ENCODE measurements at places on chromosomes 5 and 9. TPM values are rescaled to one million over a fixed set of nuclear protein-coding genes. Genes with fewer than 3 reads are reported as not detected.

DNA sequence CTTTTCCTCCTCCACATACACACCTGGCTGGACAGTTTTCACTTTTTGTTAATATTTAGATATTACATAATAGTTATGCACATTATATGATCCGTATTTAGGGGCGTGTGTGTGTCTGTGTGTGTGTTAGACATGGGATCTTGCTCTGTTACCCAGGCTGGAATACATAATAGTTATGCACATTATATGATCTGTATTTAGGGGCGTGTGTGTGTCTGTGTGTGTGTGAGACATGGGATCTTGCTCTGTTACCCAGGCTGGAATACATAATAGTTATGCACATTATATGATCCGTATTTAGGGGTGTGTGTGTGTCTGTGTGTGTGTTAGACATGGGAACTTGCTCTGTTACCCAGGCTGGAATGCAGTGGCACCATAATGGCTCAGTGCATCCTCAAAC is 199.0 kb upstream of the OTULINL start:
- H3K27ac ChIP-seq: no peak overlapping the region
- no peaks in the 10 kb centered on the region for H3K27me3 ChIP-seq
- H3K4me3 ChIP-seq: no peak overlapping the region
- H3K4me1 ChIP-seq: peaks cover 3% of the 10 kb centered on the region
- DNase-seq: no peak
- H3K36me3 ChIP-seq: peaks cover 39% of the 10 kb centered on the region

GRCh38 chr5:65062469-65063083 is 293.8 kb downstream of the CWC27 start:
- H3K36me3 ChIP-seq: no peaks in the 10 kb centered on the region
- no peak overlapping the region for H3K27ac ChIP-seq
- H3K27me3 ChIP-seq: no peaks in the 10 kb centered on the region
- no peaks in the 10 kb centered on the region for H3K4me1 ChIP-seq

GRCh38 chr5:34867660-34868059 is 28.7 kb downstream of the TTC23L start:
- no peak for DNase-seq
- no peak overlapping the region for H3K4me3 ChIP-seq
- H3K27me3 ChIP-seq: no peaks in the 10 kb centered on the region
- no peaks in the 10 kb centered on the region for H3K36me3 ChIP-seq
- peaks cover 5% of the 10 kb centered on the region for H3K4me1 ChIP-seq

DNA sequence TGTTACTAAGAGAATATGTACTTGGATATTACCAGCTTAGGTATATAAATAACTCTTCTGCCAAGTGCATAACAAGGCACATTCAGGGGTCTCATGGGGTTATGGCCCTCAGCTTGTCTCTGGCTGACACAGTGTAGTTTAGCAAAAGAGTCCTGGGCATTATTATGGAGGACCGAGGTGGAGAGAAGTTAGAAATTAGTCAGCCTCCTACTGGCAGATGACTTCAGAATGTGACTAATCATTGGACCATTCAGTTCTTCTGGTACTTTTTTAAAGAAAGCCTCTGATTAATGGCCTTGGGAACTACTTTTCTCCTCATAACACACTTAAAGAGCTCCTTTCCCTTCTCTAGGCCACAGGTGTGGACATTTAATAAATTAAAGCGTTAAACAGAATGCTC is 178.9 kb downstream of the SH3GL2 start:
- H3K4me1 ChIP-seq: no peaks in the 10 kb centered on the region
- H3K27ac ChIP-seq: no peak overlapping the region
- no peaks in the 10 kb centered on the region for H3K36me3 ChIP-seq
- H3K4me3 ChIP-seq: no peak overlapping the region
- no peak for DNase-seq

DNA sequence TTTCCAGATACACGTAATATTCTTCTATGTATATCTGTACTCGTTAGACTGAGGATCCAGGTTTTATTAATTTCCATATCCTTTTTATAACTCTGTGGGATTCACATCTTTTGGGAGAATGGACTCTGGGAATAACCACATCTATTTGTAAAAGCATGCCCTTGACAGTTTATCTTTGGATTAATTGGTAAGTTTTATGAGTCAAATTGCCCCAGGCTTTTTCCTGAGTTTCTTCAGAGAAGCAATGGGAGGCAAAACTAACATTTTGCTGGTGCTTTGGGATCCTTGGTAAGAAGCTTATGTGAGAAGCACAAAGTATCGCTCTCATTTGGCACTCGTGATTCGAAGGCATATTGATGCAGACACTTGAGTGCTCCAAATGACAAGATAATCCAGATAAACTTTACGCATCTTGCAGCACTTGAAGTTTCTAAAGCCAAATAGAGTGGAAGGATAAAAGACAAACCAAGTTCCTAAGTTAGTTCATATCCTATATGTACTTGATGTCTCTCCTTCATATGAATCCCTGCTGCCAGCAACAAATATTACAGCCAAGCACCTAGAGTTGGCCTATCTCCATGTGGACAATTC is 324.7 kb downstream of the TLE4 start:
- DNase-seq: no peak
- no peak overlapping the region for H3K4me3 ChIP-seq
- H3K36me3 ChIP-seq: no peaks in the 10 kb centered on the region

GRCh38 chr9:19619221-19619620 is 169.6 kb downstream of the SLC24A2 start:
- H3K27me3 ChIP-seq: no peaks in the 10 kb centered on the region
- H3K36me3 ChIP-seq: no peaks in the 10 kb centered on the region
- H3K27ac ChIP-seq: no peak overlapping the region
- no peak for DNase-seq

- DNase-seq: peak; percentile 40
- no peak overlapping the region for H3K4me3 ChIP-seq
- H3K27ac ChIP-seq: no peak overlapping the region
- peaks cover 9% of the 10 kb centered on the region for H3K4me1 ChIP-seq
- no peaks in the 10 kb centered on the region for H3K36me3 ChIP-seq
These were observed 42.4 kb upstream of the TMEM250 start for GRCh38 chr9:136160995-136161610.

The PHYHD1 gene
- total RNA-seq: 14.1 TPM

The HEMGN gene
- total RNA-seq: not detected

Measured in H1 (cell line).